ENCODE measurements at places on chromosomes 1 and 21. TPM values are rescaled to one million over a fixed set of nuclear protein-coding genes. Genes with fewer than 3 reads are reported as not detected.
A peak's percentile ranks its signal among the peaks of the same experiment; 100 is the strongest.

DNA sequence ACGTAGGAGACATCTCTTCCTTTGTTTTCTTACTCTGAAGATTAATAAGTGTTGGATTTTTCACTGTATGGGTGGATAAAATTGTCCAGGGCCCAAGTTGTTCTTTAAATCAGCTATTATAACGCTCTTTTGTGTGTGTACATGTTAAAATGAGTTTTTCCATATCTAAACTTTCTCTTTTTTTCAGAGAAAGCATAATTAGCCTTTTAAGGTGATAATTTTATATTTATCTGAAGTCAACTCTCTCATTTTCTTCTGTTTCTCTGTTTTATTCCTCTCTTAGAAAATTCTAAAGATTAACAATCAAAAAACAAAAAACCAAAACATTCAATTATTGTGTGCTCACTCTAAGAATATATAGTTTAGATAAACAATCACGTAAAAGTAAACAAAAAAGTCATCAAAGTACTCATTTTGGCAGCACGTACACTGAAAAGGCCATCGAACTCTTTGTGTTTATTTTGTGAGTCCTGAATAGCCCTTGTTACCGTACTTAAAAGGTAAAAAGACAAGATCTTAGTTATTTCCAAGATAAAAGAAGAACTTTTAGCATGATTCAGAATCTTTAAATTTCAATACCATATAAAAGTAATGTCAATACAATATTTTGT, 7.2 kb upstream of the CDC73 start:
- H3K27ac ChIP-seq: no peak overlapping the region
- no peak for DNase-seq
- peaks cover 36% of the 10 kb centered on the region for H3K4me1 ChIP-seq
- no peak overlapping the region for H3K4me3 ChIP-seq
- no peaks in the 10 kb centered on the region for H3K27me3 ChIP-seq

GRCh38 chr1:222167111-222167510, 380.8 kb downstream of the HHIPL2 start:
- H3K27ac ChIP-seq: no peak overlapping the region
- H3K4me1 ChIP-seq: no peaks in the 10 kb centered on the region
- no peak for DNase-seq
- no peak overlapping the region for H3K4me3 ChIP-seq

DNA sequence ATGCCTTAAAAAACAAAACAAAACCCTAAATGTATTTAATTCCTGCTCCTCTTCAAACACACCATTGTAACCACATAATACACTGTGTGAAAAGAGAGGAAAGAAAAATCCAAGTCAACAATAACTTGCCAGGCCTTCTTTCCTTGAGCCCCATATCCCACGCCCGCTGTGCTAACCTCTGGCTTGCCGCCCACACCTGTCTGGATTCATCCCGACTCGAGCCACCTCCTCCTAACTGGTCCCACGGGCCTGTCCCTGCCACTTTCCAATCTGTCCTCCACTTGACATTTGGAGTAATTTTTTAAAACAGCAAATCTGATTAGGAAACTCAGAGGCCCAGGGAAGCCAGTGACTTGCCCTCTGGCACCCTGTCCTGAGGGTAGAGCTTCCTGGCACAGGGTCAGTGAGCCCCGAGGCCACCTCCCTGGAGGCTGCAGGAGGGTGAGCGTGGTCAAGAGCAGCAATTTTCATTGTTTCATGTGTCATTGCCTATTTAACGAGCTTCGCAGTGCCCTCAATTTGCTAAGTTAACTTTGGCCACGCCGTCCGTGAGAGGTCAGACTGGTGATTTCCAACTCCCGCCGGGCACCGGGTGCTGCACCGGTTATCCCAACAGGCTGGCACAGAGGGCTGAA, 54.1 kb downstream of the B3GALT5 start:
- H3K4me1 ChIP-seq: no peaks in the 10 kb centered on the region
- no peak overlapping the region for H3K4me3 ChIP-seq
- no peak overlapping the region for H3K27ac ChIP-seq

DNA sequence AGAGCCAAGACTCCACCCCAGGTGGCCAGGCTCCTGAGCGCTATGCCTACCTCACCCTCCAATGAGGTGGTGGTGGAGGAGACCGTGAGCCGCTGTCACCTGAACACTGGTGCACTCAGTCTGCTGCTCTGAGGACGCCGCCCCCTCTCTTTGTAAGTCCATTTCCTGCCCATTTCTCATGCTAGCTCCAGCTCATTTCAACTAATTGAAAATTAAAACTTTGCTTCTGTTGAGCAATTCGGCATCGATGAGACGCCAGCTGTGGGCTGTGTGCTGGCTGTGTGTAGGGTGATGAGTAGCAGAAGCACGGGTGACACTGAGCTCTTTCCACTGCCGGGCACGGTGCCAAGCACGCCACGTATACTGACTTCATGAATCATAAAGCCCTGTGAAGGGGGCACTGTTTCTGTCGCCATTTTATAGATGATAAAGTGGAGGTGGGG, 11.2 kb downstream of the TNFRSF1B start:
- H3K4me1 ChIP-seq: no peaks in the 10 kb centered on the region
- DNase-seq: no peak
- H3K4me3 ChIP-seq: no peak overlapping the region
- H3K27ac ChIP-seq: no peak overlapping the region
- no peaks in the 10 kb centered on the region for H3K36me3 ChIP-seq
- H3K27me3 ChIP-seq: no peaks in the 10 kb centered on the region

DNA sequence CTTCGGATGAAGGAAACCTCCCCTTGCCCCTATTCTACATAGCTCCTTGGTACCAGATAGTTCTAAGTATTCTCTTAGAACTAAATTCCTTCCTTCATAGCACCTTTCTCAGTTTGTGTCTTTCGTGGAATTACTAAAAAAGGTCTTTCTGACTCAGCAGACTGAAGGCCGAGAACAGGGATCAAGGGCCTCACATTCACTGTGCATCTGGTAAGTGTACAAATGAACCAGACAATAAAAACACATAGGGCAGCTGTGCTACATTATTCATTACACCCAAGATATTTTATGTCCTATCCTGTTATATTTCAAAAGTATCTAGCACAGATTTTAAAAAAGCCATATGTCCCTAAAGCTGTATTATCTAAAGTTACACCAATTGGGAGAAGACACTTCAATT, 62.9 kb upstream of the HP1BP3 start:
- H3K36me3 ChIP-seq: 0 out of 2 replicates have a peak, but pooled peaks cover 1% of the 10 kb centered on the region
- no peak overlapping the region for H3K27ac ChIP-seq
- no peak overlapping the region for H3K4me3 ChIP-seq
- H3K4me1 ChIP-seq: peaks cover 6% of the 10 kb centered on the region

- DNase-seq: no peak
- H3K36me3 ChIP-seq: no peaks in the 10 kb centered on the region
- H3K4me3 ChIP-seq: no peak overlapping the region
- H3K27me3 ChIP-seq: no peaks in the 10 kb centered on the region
Measured at GRCh38 chr1:237316352-237316751, 274.4 kb downstream of the RYR2 start.

GRCh38 chr1:16143566-16144324, 12.1 kb downstream of the EPHA2 start:
- peaks cover 2% of the 10 kb centered on the region for H3K36me3 ChIP-seq
- DNase-seq: peak; percentile 97
- H3K27ac ChIP-seq: peak overlapping the region; percentile 96
- no peaks in the 10 kb centered on the region for H3K27me3 ChIP-seq
- H3K4me3 ChIP-seq: no peak overlapping the region
- H3K4me1 ChIP-seq: peaks cover 72% of the 10 kb centered on the region

DNA sequence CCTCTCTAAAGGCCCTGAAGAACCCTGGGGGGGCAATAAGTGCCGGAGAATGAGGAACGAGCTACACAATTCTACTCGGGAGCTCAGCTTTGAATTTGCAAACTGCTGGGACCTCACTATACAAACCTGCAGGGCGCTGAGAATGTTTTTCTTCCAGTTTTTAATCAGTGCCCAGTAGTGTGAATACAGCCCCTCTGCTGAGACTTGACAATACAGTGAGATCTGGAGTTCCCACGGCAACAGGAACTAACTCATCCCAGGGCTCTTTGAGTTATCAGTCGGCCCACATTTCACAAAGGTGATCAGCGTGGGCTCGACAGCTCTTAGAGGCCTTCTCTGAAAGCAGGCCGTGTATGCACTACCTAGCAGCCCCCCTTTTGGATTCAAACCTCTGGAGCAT, 41.7 kb downstream of the TMEM53 start:
- peak overlapping the region; percentile 94 for H3K27ac ChIP-seq
- H3K4me1 ChIP-seq: 0 out of 2 replicates have a peak, but pooled peaks cover 4% of the 10 kb centered on the region
- DNase-seq: no peak
- H3K27me3 ChIP-seq: no peaks in the 10 kb centered on the region

GRCh38 chr1:245599371-245600174, 444.8 kb downstream of the KIF26B start:
- no peak overlapping the region for H3K27ac ChIP-seq
- H3K4me3 ChIP-seq: no peak overlapping the region
- no peaks in the 10 kb centered on the region for H3K4me1 ChIP-seq

GRCh38 chr1:183480971-183481441, 8.7 kb downstream of the SMG7 start:
- no peaks in the 10 kb centered on the region for H3K36me3 ChIP-seq
- no peak overlapping the region for H3K4me3 ChIP-seq
- no peak for DNase-seq
- no peak overlapping the region for H3K27ac ChIP-seq

DNA sequence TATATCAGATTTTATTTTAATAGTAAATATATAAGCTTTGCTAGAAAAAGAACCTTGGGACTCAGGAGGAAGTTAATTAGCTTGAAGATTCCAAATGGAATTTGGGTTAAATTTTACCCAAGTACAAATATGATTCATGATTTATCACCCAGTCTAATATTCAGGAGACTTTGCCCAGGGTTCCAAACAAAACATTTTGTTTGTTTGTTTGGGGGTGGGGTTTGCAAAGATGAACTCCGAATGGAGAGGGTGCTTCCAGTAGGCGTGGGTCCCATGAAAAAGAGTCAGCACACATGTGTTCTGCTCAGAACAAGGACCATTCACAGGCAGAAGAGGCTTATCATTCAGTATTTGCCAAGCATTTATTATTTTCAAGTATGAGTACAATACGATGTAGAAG, 23.5 kb downstream of the KCNT2 start:
- no peak overlapping the region for H3K27ac ChIP-seq
- no peaks in the 10 kb centered on the region for H3K36me3 ChIP-seq
- no peak overlapping the region for H3K4me3 ChIP-seq
- H3K4me1 ChIP-seq: no peaks in the 10 kb centered on the region

DNA sequence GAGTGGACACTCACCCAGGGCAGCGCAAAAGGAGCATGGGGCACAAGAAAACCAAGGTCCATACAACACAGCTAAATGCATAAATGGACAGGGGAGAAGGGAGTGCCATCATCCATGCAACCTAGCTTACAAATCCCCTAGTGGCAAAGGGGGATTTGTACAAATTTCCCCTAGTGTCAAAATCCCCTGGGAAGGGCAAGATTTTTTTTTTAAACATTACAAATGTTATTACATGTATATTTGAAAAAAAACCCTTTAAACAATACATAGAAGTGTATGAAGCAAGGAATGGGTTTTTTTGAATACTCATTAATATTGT, 89.6 kb upstream of the IVNS1ABP start:
- 0 out of 2 replicates have a peak, but pooled peaks cover 1% of the 10 kb centered on the region for H3K27me3 ChIP-seq
- peaks cover 6% of the 10 kb centered on the region for H3K4me1 ChIP-seq
- H3K36me3 ChIP-seq: no peaks in the 10 kb centered on the region
- H3K27ac ChIP-seq: no peak overlapping the region
- no peak overlapping the region for H3K4me3 ChIP-seq

DNA sequence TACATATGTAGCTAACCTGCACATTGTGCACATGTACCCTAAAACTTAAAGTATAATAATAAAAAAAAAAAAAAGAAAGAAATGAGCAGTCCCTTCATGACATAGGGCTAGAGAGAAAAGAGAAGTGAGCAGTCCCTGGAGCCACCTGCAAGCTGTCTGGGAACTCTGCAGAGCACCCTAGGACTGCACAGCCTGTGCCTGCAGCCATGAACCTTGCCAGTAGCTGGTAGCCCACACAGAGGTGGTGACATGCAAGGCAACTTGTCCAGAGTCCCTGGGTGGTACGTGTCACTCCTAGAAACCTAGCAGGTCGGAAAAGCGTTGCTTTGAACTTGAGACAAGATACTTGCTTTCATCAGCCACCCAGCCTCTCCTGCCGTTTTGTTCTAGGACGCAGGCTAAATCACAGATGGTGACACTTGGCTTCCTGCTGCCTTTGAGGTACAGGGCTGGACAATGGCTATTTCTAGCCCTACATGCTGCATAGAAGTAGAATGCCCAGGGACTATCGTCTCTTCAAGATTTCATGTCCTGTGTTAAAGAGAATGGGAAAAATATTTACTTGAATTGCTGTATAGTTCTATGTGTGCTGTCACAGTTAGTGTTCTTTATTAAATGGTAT, 260.9 kb downstream of the LTN1 start:
- no peaks in the 10 kb centered on the region for H3K36me3 ChIP-seq
- DNase-seq: no peak
- H3K4me1 ChIP-seq: no peaks in the 10 kb centered on the region
- no peak overlapping the region for H3K27ac ChIP-seq

- H3K4me3 ChIP-seq: no peak overlapping the region
- peaks cover 6% of the 10 kb centered on the region for H3K4me1 ChIP-seq
- peaks cover 4% of the 10 kb centered on the region for H3K36me3 ChIP-seq
- no peak for DNase-seq
- no peaks in the 10 kb centered on the region for H3K27me3 ChIP-seq
Measured at GRCh38 chr1:156476501-156477298, 23.9 kb downstream of the MEF2D start.

DNA sequence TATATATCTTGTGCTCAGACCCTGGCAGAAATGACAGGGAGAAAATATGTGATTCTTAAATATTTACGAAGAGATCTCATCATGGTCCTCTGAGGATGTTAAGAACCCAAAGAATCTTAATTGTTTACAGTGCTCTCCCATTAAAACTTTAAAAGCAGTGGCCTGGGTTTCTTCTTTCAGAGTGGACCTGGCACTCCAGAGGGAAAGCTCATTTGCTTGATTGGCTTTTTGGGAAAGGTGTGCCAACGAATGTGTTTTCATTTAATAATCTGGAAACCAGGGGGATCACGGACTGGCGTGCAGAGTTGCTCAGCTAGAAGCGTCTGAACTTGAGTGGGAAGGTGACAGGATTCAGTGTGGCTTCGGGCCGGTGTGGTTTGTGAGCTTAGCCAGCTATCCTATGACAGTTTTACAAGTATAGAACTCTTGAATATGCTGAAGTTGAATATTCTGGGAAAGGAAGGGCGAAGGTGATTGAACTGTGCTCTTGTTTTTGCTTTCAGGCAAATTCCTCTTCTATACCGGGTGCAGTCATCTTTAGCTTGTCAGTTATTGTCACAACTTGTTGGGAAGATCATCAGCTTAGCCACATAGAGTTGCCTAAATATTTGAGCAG, 154.8 kb downstream of the C1orf21 start:
- H3K27ac ChIP-seq: no peak overlapping the region
- H3K4me1 ChIP-seq: no peaks in the 10 kb centered on the region
- no peaks in the 10 kb centered on the region for H3K27me3 ChIP-seq
- no peaks in the 10 kb centered on the region for H3K36me3 ChIP-seq
- no peak overlapping the region for H3K4me3 ChIP-seq
- no peak for DNase-seq

The CD160 gene
- 0.20 TPM for total RNA-seq

The ESRRG gene
- total RNA-seq: 8.6 TPM

The DENND1B gene
- total RNA-seq: 9.4 TPM

The UBE2U gene
- not detected for total RNA-seq

The DNM3 gene
- not detected for total RNA-seq

The PLEKHN1 gene
- 3.1 TPM for total RNA-seq

The TLR5 gene
- total RNA-seq: 1.8 TPM

The UMODL1 gene
- total RNA-seq: 0.21 TPM

The PSEN2 gene
- 37.5 TPM for total RNA-seq

The PKNOX1 gene
- total RNA-seq: 10.7 TPM

The CCT3 gene
- 380 TPM for total RNA-seq

The NR1I3 gene
- total RNA-seq: not detected

The ITLN2 gene
- total RNA-seq: 1.3 TPM

The PADI2 gene
- 0.84 TPM for total RNA-seq

The XKR8 gene
- total RNA-seq: 10.4 TPM
